SJCRH30 (cell line): ENCODE measurements at places on chromosomes 2 and 18.

DNA sequence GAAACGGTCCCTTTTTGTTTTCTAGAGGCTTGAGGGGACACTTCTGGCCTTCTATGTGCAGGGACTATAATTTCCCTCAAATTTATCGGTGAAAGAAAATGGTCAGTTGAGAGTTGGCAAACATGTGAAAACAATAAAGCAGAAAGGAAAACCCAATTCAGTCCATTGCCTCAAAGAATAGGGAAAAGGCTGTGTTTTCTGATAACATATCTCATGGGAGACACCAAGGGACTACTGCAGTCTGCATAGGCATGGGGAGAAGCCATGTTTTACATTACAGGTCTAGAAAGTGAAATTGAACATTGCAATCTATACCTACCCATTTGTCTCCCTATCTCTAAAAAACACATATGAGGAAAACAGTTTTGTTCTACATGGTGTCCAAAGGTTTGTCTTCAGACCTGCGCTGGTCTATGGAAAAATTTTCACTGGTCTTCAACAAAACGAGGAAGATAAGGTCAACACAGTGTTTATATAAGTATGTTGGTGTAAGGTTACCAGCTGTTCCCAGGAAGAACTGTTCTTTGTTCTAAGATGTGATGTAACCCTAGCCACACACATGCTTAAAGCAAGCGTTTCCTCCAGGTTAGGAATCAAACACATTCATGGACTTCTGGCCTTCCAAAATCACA, 179.7 kb downstream of the MREG start:
- peak; percentile 52 for DNase-seq

DNA sequence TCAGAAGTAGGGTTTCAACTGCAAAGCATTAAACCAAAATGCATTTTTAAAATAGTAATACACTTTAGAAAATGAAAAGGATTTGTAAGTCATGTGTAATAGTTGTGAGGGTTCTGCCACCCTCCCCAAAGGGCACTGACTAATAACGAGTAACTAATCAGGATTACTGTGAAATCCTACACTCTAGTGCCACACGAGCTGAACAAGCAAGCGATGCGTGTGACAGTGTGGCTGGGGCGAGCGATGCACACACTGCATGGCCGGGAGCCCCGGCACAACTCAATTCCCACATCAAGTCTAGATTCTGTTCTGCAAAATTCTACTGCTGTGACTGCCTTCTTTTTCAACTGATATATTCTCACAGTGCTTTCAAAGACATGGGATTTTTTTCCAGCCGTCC, 156.4 kb downstream of the SEPTIN10 start:
- no peak for DNase-seq

- no peak for DNase-seq
These were observed 4.2 kb upstream of the CTDSP1 start for GRCh38 chr2:218395456-218395825.

DNA sequence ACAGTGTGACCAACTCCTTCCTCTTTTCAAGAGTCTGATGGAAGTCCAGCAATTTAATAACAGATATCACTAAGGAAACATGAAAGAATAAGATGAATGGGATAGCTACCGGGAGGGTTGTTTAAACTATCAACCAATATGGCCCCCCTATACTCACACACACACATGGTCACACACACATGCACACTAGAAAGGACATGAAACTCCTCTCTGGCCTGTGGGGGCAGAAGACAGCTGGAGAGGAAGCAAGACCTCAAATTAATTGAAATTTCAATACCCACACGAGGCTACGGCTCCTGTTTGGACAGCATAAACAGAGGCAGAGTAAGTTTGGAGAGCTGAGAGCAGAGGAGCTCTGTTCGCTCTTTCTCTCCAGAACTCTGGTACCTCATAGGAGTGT, 34.7 kb upstream of the REEP1 start:
- no peak for DNase-seq

DNA sequence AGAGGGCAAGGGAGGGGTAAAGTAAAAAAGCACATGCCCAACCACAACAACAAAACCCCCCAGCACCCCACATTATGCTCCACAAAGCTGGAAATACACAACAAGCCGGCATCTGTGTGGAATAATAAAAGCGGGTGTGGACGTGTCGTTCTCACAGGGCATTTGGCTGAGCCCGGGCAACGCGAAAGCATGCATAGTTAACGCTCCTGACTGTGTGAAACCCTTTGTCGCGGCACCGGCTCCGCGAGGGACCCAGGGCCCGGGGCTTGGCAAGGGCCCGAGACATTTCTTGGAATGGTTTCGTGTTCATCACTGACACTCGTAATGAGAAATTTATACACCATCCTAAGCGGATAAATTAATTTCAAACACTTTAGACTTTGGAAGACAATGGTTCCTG, 165.6 kb downstream of the INHBB start:
- no peak for DNase-seq

GRCh38 chr2:69652206-69652605, 8.7 kb upstream of the AAK1 start:
- no peak for DNase-seq

DNA sequence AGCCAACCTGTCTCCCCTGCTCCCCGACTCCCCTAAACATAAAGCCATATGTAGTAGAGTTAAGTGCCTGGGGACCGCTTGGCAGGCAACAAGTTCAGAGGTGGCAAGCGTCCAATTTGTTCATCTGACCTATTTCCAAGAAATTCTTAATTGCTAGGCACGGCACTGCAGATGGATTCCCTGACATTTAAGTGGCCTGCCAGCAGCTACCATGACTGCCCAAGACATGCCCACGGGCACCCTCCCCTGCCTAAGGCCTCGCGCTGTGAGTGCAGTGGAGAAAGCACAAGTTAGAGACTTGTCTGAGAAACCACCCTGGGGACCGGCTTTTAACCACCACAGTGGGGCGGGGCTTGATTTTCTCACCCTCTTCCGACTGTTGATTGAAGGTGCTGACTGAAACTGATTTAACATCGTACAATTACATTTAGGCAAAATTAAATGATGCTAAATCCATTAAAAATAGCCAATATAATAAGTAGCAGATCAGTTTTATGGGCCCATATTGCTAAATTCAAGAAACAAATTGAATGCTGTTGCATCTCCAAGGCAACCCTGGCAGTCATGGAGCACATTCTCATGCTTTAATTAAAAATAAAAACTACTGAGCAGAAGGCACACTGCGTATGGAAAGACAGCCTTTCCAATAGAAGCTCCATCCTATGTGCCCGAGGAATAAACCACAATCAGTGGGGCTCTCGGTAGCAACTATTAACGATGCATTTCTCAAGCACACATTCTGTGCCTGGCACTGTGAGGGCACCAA, 163.6 kb upstream of the ACAA2 start:
- no peak for DNase-seq

DNA sequence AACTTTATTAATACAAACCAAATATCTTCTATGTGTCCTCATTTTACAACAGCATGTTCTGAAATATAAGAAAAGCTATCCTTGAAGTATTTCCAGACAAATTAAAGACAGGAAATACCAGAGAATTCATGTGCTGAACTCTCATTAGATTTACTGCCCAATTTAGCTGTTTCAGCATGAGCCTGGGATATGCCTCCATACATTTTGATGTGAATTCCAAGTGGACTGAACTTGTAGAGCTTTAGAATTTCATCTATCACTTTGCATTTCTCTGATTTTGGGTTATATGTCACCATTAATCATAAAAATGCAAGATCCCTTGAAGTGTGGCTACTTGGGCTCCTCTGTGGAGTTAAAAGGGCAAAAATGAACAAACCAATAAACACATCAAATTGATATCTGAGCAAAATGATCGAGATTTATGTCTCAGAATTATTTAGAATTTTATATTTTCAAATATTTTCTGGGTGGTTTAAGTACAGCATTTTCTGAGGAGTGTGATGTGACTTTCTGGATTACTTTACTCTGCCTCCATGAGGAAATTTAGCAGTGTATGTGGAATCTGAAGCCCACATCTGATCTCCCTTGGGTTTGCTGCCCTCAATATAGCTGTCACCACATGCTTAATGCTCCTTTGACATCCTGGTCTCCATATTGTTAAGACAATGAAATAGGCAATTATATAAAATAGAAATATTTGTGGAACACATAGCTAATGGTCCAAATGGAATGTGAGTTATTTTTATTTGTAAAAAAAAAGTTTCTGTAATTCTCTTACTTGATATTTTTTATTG, 206.6 kb upstream of the RBMS1 start:
- no peak for DNase-seq

GRCh38 chr18:58213440-58213839, 169.4 kb downstream of the NEDD4L start:
- peak; percentile 20 for DNase-seq

DNA sequence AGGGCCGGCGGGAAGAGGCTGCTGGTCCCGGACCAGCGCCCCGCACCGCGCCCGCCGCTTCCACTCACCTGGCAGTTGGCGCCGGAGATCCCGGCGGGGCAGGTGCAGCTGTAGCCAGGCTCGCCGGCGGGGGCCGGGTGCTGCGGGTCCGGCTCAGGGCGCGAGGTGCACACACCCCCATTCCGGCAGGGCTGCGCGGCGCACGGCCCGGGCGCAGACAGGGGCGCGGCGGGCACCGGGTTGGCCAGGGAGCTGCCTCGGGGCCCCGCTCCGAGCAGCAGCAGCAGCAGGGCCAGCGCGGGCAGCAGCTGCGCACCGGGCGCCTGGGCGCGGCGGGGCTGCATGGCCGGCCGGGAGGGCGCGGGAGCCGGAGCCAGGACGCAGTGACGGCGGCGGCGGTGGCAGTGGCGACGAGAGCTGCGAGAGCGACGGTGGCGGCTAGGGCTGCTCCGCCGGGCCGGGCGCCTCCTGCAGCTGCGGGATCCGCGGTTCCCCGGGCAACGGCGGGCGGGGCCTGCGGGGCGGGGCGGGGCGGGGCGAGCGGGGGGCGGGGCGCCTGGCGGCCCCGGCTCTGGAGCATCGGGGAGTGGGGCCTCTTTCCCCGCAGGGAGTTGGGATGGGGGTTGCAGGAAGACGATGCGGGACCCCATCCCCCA, at the start of gene DNER:
Gene DNER (minus strand): TSS at position 476 of the 656 bp plus-strand sequence. CDS start 132 bp downstream, at position 344.
- peak; percentile 50 for DNase-seq

GRCh38 chr2:46364797-46365457, 67.7 kb downstream of the EPAS1 start:
- DNase-seq, result peak; percentile 83

- no peak for DNase-seq
These were observed 120.4 kb upstream of the TLK1 start for GRCh38 chr2:171281110-171281509.

DNA sequence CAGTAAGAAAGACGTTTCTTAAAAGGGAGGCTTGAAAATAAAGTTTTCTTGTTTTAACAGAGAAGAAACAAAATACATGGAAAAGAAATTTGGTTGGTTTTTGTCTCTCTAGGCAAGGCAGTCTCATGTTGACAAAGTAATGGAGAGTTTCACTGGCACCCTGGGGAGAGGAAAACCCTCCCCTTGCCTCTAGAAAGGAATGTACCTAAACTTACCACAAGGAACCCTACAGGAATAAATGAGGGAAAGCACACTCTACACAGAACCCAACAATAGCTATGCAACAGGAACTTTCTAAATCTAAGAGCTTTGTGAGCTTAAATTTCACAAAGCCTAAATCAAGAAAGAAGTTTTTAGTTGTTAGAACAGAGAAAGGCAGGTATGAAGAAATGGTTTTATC, 37.0 kb downstream of the FIGN start:
- no peak for DNase-seq

DNA sequence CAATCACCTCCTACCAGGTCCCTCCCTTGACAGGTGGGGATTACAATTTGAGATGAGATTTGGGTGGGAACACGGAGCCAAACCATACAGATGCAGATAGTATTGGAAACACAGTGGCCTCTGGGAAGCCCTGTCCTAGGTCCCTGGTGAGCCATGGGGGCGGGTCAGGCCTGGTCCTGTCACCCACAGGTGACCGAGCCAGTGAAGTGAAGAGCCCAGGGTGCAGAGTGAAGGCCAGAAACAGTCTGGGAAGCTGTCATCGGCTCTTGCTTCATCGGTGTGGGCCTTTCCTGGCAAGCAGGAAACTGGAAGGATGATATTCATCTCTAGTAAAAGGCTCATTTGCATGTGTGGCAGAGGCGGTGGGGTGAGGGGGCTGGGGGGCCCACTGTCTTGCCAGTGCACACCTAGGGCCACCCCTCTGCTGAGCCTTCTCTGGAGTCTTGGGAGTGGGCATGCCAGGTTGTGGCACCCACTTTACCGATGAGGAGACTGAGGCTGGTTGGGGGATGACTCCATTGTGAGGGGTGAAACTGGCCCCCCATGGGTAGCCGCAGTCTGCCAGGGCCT, 290.6 kb downstream of the NDUFA10 start:
- no peak for DNase-seq

- no peak for DNase-seq
These were observed 932.9 kb downstream of the TDRD15 start for GRCh38 chr2:22056621-22057132.

DNA sequence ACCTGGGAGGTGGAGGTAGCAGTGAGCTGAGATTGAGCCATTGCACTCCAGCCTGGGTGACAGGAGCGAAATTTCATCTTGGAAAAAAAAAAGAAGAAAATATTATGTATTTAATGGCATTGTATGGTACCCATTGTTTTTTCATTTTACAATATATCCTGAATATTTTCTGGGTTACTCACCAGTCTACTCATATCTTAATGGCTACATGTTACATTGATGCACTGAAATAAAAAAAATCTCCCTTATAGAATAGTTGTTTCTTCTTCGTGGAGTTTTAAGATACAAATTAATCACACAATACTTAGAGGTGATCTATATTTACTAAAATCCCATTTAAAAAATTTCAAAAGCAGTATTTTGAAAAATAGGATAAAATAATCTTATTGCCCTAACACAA, 66.3 kb upstream of the XPO1 start:
- no peak for DNase-seq

GRCh38 chr2:52416340-52416739, 1351.3 kb upstream of the CHAC2 start:
- DNase-seq, result peak; percentile 29

- DNase-seq, result no peak
These were observed 91.0 kb upstream of the RPE start for GRCh38 chr2:209911486-209911885.

DNA sequence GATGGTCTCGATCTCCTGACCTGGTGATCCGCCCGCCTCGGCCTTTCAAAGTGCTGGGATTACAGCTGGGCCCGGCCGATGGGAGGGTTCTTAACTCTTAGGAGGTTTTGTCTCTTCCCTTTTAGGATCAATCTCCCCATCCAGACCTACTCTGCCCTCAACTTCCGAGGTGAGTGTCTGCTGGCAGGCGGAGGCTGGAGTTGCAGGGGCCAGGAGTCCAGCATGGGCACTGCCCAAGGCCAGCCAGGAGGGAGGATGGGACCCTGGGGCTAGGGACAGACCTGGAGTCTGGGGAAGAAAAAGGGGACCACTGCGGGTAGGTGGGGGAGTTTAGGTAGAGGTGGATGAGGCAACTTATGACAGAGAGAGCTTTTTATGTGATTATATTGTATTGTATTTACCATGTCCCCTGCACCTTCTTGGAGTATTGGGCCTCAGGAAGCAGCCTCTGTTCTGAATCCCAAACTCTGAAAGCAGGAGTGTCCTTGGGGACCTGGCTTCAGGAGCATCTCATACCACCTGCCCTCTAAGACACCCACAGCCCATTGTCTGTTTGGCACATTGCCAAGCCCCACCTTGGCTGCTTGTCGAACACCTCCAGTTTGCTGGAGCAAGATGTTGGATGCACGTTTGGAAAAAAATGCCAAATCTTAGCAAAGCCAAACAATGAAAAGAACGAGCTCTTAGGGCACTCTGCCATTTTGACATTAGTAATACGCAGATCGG, 5.6 kb downstream of the DES start:
- DNase-seq, result no peak

- DNase-seq, result no peak
These were observed 308.1 kb downstream of the GBX2 start for GRCh38 chr2:235860111-235860510.
